CMK (cell line): ENCODE measurements at places on chromosomes 7 and 10.

DNA sequence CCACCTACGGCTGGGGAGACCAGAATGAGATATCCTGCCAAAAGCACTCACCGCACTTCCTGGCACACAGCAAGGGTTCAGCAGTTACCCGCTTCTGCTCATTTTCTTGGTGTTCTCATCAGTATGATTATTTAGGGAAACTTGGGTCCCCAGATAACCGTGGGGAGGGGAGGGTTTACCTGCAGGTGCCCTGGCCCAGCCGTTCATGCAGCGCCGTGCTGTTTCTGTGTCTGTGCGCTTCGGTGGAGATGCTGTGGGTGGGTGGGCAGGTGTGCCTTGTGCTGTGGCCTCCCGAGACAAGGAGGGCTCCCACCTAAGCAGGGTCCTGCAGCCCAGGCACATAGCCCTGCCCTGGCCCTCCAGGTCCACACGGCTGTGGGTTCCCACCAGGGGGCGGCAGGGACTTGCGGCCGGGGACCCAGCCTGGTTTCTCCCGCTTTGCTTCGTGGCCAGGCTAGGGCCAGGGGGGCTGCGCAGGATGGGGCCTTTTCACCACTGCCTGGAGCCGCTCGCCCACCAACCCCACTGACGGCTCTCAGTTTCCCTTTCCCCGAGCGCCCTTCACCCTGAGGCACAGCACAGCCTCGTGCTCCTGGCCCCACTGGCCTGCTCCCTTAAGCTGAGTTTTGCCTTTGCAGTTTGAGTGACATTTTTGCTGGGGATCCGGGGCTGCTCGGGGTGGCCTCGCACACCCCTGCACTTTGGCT is 78.5 kb downstream of the LHPP start:
- DNase-seq: no peak

- no peak for DNase-seq
Observed at GRCh38 chr10:110273474-110273873, 31.2 kb downstream of the SMNDC1 start.

- DNase-seq: no peak
Observed at GRCh38 chr10:122034149-122034756, 45.3 kb downstream of the TACC2 start.

- no peak for DNase-seq
Observed at GRCh38 chr7:8146788-8147413, 115.1 kb downstream of the ICA1 start.

GRCh38 chr10:91590904-91591796 is 41.7 kb downstream of the PPP1R3C start:
- no peak for DNase-seq
